Naive thymus-derived CD4-positive, alpha-beta T cell (primary cell): ENCODE measurements at places on chromosomes 16 and 17.

DNA sequence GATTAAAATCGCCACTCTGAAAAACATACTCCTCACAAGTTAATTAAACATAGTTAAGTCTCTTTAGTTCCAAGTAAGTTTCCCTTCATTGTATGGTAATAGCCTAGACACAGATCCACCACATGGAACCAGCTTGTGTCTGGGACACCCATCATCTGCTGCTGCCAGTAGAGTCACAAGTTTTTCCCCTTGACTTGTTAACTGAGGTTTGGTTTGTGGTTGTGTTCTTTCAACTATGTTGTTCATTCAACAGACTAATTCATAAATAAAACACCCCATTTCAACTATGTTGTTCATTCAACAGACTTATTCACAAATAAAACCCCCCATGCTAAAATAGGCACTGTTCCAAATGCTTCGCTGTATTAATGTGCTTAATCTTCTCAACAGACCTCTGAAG is 24.4 kb downstream of the YWHAE start:
- no peak for DNase-seq

DNA sequence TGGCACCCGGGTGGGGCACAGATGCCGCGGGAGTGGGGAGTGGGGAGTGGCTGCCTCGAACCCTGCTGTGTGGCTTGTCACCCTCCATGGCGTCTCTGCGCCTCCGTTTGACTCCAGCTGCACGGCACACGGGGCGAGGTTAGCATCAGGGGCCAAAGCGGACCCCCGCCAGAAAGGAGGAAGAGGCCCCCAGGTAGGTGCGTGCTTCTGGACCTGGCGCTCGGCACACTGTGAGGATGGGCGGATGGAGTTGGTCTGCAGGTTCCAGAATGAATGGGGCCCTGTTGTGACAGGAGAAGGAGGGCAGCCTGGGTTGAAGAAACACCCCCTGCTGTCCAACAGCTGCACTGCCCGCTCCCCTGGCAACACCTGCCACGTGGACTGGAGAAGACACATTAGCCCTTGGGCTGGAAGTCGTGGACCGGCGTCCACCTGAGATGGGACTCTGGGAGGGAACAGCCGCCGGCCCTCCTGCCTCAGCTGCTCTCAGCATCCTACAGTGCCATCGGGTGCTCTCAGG is 9.4 kb upstream of the FASN start:
- DNase-seq, result no peak

- peak; percentile 28 for DNase-seq
Observed at GRCh38 chr17:82400830-82401229, 17.3 kb upstream of the HEXD start.

GRCh38 chr16:86041215-86041614 is 142.3 kb downstream of the IRF8 start:
- DNase-seq, result no peak

- DNase-seq, result no peak
Observed at GRCh38 chr17:49971848-49972485, 3.0 kb downstream of the DLX4 start.

- no peak for DNase-seq
Observed at GRCh38 chr17:40187238-40187637, 10.0 kb downstream of the RAPGEFL1 start.

DNA sequence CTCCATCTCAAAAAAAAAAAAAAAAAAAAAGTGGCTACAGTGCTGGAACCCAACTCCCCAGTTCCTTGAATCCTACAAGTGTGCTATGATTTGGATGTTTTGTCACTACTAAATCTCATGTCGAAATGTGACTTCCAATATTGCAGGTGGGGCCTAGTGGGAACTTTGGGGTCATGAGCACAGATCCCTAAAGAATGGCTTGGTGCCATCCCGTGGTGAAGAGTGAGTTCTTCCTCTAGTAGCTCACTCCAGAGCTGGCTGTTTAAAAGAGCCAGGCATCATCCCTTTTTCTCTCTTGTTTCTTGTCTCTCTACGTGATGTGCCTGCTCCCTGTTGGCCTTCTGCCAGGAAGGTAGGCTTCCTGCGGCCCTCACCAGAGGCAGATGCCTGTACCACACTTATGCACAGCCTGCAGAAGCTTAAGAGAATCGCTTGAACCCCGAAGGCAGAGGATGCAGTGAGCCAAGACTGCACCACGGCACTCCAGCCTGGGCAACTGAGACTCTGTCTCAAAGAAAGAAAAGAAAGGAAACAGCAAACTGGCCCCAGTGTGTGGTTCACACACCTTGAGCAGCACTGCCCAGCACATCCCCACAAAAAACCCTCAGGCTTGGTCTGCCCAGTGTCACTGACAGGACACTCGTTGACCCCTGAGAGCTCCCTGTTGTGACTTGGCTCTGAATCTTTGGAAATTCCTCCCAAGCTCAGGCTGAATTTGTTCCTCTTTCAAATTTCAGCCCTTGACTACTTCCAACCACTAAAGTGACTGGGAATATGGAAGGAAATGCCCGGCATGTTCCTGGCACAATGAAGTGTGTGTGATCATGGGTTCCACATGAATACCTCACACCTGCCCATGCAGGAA is 3.1 kb downstream of the MT1E start:
- no peak for DNase-seq

- DNase-seq, result no peak
Observed at GRCh38 chr17:69820876-69821473, 254.1 kb upstream of the KCNJ16 start.

DNA sequence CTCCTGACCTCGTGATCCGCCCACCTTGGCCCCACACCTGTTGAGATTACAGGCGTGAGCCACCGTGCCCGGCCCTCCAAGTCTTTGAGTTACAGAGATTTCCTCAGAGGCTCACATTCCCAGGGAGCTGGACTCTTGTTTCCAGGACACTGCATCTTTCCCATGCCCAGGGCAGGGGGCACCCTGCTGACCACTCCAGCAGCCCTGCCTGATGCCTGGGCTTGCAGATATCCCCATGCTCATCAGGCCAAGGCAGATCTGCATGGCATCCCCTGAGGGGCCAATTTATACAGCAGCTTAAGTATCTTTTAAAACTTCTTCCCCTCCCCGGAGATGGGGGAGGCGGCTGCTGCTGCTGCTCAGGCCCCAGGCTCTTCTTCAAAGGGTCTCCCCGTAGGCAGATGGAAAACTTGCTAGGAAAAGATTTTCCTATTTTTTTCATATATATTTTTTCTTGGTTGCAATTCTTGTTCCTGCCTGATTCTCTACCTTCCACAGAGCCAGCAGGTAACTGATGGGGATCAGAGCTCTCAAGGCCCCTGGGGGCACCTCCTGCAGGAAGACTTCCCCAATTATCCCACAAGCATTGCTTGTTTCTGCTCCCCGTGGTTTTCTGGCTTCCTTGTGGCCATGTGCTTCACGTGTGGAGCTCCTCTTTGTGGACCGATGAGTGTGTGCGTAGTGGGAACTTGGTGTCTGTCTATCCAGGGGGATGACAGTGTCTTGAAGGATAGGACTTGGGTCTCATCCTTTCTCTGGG is 102.2 kb upstream of the SDK2 start:
- no peak for DNase-seq

GRCh38 chr17:78239489-78239931 is 8.1 kb downstream of the TMEM235 start:
- DNase-seq, result no peak

DNA sequence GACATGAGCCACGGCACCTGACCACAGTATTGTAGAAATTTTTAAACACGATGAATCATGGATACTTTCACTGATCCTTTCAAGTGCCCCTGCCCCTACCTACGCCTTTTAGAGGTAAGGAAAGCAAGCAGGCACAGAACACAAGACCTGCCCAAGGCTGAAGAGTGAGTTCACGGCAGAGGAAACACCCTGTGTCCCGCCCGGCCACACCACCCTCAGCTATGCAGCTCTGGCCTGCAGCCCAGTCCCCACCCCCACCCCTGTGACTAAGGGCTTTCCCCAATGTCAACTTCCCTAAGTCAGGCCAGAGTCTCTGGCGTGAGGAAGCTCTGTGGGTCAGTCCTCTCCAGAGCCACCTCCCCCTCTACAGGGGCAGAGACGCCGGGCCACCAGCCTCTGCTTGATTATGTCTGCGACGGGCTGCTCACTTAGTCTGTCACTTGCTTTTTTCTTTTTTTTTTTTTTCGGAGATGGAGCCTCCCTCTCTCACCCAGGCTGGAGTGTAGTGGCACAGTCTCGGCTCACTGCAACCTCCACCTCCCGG is 8.4 kb downstream of the SLC16A5 start:
- DNase-seq, result no peak

DNA sequence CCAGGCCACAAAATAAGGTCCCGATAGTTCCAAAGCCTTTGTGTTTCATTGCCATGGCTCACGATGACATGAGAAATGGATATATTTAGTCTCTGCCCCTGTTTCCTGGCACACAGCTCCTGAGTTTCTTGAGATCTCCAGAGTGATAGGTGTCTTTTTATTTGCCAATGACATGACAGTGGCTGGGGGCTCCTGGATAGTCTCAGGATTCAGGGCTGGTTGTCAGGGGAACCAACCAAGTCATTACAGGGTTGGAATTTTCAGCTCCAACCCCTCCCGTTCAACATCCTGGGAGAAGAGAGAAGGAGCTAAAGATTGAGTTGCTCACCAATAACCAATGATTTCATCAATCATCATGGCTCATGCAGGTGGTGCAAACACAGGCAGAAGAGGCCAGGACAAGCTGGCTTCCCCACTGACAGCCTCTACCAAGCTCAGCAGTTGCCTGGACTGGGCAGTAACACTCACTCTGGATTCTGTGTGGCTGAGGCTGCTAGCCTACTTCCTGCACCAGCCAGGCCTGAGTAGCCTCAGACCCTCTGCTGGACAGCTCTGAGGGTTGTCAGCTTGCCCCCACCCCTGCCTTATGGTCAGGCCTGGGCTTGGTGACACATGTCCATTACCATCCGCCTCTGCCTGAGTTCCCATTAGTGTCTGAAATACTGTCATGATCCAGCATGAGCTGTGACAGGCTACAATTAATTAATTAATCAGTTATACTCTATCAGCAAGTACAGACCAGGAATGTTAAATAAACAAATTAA is 534.4 kb upstream of the CDH5 start:
- DNase-seq, result no peak

GRCh38 chr17:7582396-7583252 is 1.0 kb upstream of the MPDU1 start:
- DNase-seq, result no peak

GRCh38 chr17:62755141-62755851 is 52.8 kb downstream of the MARCHF10 start:
- DNase-seq, result no peak

DNA sequence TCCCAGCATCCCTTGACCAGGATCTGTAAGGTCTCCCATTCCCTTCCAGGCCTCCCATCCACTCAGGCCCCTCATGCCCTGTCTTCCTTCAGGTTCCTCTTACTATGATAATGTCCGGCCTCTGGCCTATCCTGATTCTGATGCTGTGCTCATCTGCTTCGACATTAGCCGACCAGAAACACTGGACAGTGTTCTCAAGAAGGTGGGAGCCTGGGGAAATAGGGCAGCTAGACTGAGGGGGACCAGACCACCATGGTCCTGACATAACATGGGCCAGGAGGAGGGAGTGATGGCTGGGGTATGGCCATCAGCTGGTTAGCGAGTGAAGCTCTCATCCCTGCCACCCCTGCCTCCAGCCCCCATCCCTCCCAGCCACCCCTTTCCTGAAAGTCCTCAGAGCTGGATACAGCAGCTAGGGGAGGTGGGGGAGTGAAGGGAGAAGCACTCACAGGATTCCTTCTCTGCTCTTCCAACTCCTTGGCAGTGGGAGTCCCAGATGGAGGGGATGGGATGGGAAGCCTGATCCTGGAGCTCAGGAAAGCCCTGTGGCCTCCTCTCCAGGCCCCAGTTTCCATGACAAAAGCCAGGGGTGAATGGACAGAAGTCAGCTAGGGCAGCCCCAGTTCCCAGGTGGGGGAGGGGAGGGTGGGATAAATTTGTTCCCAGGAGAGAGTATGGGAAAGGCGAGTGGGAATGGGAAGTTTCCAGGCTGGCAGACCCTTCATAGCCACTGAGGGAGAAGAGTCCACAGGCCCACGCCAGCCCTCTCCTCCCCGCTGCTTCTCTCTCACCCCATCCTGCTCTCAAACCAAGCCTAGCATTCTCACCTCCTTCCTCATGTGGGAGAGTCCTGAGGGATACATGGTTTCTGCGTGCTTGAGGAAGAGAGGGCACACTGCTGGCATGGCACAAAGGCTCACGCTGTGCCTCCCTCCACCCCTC is 2.3 kb downstream of the RND2 start:
- DNase-seq, result no peak

DNA sequence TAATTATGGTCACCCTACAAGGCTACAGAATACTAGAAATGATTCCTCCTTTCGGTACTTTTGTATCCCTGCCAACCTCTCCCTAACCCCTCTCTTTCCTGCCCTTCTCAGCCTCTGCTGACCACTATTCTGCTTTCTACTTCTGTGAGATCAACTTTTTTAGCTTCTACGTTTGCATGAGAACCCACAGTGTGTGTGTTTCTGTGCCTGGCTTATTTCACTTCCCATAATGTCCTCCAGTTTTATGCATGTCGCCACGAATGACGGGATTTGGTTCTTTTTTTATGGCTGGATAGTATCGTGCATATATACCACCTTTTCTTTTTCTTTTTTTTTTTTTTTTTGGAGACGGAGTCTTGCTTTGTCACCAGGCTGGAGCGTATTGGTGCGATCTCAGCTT is 92.1 kb downstream of the RAP1GAP2 start:
- no peak for DNase-seq

DNA sequence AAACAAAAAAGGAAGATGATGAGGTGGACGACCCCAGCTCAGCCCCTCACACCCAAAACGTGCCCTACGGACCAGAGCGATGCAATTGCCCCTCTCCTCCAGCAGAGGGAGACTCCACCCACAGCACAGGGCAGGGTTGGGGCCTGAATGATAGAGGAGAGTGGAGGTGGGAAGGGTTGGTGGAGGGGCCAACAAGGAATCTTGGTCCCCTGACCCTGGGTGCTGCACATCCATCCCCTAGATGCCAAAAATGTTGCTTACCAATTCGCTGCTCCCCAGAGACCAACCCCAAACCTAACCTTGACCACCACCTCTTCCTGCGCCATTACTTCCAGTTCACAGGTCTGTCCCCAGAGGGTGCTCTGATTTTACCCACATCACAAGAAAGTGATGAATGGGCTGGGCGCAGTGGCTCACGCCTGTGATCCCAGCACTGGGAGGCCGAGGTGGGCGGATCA is 12.9 kb downstream of the P2RX5 start:
- DNase-seq, result peak; percentile 52

DNA sequence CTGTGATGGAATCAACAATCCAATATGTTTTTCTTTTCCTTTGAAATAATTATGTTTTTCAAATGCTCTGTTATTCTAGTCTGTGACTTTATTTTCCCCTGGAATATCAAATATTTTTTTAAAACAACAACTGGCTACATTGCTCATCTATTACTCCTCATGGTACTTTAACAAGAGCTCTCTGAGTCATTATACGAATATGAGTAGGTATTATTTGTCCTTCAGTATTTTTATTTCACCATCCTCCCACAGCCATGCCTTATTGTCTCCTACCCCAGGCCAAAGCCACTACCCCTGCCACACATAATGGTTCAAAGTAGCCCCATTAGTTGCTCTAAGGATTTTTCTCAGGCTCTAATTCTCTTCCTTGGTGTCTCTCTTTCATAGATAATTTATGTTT is 1572.3 kb downstream of the CDH8 start:
- no peak for DNase-seq

DNA sequence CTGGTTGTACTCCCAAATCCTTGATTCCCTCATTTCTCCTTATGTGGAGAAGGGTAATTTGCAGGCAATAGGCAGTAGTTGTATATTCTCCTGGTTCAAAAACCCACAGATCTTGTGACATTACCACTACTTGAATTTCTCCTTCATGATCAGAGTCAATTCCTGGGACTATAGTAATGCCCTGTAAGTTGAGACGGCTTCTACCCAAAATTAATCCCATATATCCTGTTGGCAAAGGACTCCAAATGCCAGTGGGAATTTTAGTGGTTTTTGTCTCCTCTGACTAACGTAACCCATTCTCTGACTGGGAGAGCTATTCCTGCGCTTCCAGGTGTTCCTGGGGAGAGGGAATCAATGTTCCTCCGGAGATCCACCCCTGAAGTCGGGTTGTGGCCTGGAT is 11.6 kb upstream of the ZNF689 start:
- DNase-seq, result no peak
